ENCODE measurements at places on chromosomes 13 and 19.

GRCh38 chr19:15635016-15635805 lies 5.5 kb upstream of the CYP4F3 start:
- DNase-seq = no peak
- H3K36me3 ChIP-seq = no peaks in the 10 kb centered on the region
- no peaks in the 10 kb centered on the region for H3K4me1 ChIP-seq

DNA sequence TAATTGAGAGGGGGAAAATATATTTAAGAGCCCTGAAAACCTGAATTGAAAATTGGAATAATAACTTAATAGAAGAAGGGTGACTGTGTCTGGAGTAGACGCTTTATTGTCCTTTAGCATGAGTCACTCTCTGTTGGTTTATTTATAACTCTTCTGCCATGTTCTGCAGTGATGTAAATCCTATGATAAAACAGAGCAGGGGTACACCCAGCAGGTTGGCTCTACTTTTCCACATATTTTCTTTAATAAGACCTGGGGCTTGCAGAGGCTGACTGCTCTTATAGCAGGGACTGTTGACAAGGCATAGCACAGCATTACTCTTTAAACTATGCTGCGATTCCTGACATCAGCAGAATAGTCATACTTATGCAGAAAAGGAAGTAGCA lies 389.9 kb upstream of the PCDH9 start:
- no peak overlapping the region for H3K27ac ChIP-seq
- H3K4me1 ChIP-seq = no peaks in the 10 kb centered on the region
- no peaks in the 10 kb centered on the region for H3K36me3 ChIP-seq
- no peak overlapping the region for H3K4me3 ChIP-seq
- no peaks in the 10 kb centered on the region for H3K27me3 ChIP-seq
- DNase-seq = no peak

GRCh38 chr19:6066661-6067646 lies 43.3 kb downstream of the RFX2 start:
- no peak overlapping the region for H3K4me3 ChIP-seq
- no peaks in the 10 kb centered on the region for H3K27me3 ChIP-seq
- DNase-seq = peak; percentile 98
- H3K4me1 ChIP-seq = peaks cover 5% of the 10 kb centered on the region
- H3K36me3 ChIP-seq = no peaks in the 10 kb centered on the region
- H3K27ac ChIP-seq = no peak overlapping the region

DNA sequence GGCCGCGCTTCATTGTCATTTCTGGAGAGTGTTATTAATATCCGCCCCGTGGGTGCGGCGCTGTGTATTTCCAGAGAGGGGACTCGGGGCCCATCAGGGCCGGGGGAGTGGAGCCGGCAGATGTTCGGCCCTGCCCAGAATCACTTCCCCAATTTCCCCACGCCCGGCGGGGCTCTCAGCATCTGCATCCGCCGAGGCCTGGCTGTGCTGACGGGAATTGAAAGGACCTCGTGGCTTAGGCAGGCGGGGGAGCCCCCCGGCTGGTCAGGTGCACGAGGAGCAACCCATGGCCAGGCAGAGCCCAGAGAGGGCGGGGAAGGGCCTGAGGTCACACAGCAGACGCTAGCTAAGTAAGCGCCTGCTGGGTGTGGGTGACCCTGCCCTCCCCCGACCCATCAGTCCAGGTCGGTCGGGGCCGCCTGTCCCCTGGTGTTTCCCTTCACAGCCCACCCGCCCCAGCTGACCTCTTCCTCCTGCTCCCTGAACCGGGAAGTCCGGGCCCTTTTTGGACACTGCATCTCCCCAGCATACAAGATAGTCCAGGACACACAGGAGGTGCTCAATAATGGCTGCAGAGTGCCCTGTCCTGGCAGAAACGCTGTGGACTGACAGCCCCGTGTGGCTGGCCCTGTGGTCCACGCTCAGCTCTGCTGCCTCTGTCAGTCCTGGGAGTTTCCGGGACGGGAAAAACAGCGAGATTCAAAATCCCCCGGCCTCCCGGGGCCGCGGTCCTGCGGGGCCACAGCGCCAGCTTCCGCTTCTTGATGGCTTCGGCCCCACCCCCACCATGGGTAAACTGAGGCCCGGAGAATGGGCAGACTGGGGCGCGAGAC lies 22.1 kb downstream of the ARID3A start:
- no peaks in the 10 kb centered on the region for H3K36me3 ChIP-seq
- peaks cover 6% of the 10 kb centered on the region for H3K4me1 ChIP-seq
- H3K27ac ChIP-seq = no peak overlapping the region

- H3K27me3 ChIP-seq = no peaks in the 10 kb centered on the region
- H3K36me3 ChIP-seq = no peaks in the 10 kb centered on the region
- no peak overlapping the region for H3K4me3 ChIP-seq
- H3K27ac ChIP-seq = no peak overlapping the region
Observed at GRCh38 chr19:32824191-32824751, 45.3 kb downstream of the SLC7A9 start.

- H3K4me1 ChIP-seq = no peaks in the 10 kb centered on the region
- H3K27ac ChIP-seq = no peak overlapping the region
- no peak overlapping the region for H3K4me3 ChIP-seq
- H3K27me3 ChIP-seq = no peaks in the 10 kb centered on the region
Observed at GRCh38 chr13:31282741-31283455, 83.1 kb downstream of the B3GLCT start.

GRCh38 chr19:16951529-16951928 lies 62.7 kb downstream of the F2RL3 start:
- DNase-seq = no peak
- no peaks in the 10 kb centered on the region for H3K4me1 ChIP-seq
- no peak overlapping the region for H3K27ac ChIP-seq
- no peaks in the 10 kb centered on the region for H3K36me3 ChIP-seq

DNA sequence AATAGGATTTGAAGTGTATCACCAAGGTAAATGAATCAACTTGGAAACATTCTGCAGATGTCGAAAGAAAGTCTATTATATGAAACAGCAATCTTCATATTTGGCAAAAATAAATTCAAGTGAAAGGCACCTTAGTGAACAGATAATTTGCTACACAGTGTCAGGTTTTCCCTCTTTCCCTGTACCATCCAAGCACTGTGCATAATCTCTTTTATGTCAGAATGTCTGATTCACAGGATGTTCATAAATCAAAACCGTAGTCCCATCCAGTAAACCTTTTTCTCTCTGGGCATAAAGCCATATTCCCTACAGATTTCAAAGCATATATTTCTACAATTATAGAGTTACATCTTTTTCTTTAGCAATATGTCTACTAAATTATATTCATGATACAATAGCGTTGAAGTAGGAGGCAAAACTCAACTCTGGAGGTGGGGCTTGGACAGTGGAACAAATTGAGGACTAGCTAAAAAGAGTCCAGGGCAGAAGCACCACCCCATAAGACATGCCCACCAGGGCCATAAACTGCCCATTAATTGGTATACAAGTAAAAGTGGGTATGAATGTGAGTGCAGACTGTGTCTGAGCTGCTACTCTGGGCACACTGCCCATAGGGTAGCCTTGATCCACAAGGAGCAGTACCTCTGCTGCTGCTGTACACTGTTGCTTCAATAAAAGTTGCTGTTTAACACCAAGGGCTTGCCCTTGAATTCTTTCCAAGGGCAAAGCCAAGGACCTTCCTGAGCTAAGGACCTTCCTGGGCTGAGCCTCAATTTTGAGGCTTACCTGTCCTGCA lies 72.1 kb upstream of the MYCBP2 start:
- H3K27me3 ChIP-seq = no peaks in the 10 kb centered on the region
- no peak for DNase-seq
- no peak overlapping the region for H3K4me3 ChIP-seq
- H3K27ac ChIP-seq = no peak overlapping the region

GRCh38 chr19:56670401-56670960 lies 1.1 kb downstream of the ZNF835 start:
- no peak for DNase-seq
- no peak overlapping the region for H3K27ac ChIP-seq
- H3K27me3 ChIP-seq = no peaks in the 10 kb centered on the region
- no peaks in the 10 kb centered on the region for H3K36me3 ChIP-seq
- no peaks in the 10 kb centered on the region for H3K4me1 ChIP-seq

- H3K4me3 ChIP-seq = no peak overlapping the region
- H3K27ac ChIP-seq = no peak overlapping the region
- DNase-seq = no peak
- no peaks in the 10 kb centered on the region for H3K27me3 ChIP-seq
- no peaks in the 10 kb centered on the region for H3K36me3 ChIP-seq
- peaks cover 23% of the 10 kb centered on the region for H3K4me1 ChIP-seq
Observed at GRCh38 chr13:20442798-20443381, 82.8 kb downstream of the CRYL1 start.

- peaks cover 12% of the 10 kb centered on the region for H3K4me1 ChIP-seq
- H3K27ac ChIP-seq = peak overlapping the region; percentile 95
- peak; percentile 66 for DNase-seq
- peak overlapping the region; percentile 96 for H3K4me3 ChIP-seq
- H3K27me3 ChIP-seq = peaks cover 24% of the 10 kb centered on the region
- H3K36me3 ChIP-seq = peaks cover 3% of the 10 kb centered on the region
Observed at GRCh38 chr19:38389101-38389925, 816 bp downstream of the SPRED3 start.

- no peak for DNase-seq
- no peaks in the 10 kb centered on the region for H3K4me1 ChIP-seq
- H3K4me3 ChIP-seq = no peak overlapping the region
- no peak overlapping the region for H3K27ac ChIP-seq
Observed at GRCh38 chr19:30089086-30089665, 147.1 kb downstream of the URI1 start.

DNA sequence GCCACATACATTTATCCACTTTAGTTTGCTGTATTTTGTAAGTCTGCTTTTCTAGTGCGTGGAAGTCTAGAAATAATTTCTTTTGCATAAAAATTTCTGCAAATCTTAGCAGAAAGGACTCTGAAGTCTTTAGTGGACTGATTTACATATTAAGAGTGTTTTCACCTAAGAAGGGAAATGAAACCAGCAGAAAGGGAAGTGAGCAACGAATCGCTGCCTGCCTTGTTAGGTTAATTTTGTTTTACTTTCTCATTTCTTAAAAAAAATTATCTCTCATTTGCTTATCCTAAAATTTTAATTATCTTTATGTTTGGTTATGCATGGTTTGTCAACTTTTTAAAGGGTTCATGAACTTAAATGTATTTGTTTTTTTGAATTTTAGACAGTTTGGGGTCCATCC lies 767 bp upstream of the GPR18 start:
- H3K4me1 ChIP-seq = no peaks in the 10 kb centered on the region
- H3K27ac ChIP-seq = no peak overlapping the region
- H3K27me3 ChIP-seq = no peaks in the 10 kb centered on the region
- no peak for DNase-seq
- H3K4me3 ChIP-seq = no peak overlapping the region

GRCh38 chr13:104785952-104786351 lies 1719.7 kb upstream of the SLC10A2 start:
- no peak overlapping the region for H3K27ac ChIP-seq
- H3K4me1 ChIP-seq = no peaks in the 10 kb centered on the region
- no peak for DNase-seq

DNA sequence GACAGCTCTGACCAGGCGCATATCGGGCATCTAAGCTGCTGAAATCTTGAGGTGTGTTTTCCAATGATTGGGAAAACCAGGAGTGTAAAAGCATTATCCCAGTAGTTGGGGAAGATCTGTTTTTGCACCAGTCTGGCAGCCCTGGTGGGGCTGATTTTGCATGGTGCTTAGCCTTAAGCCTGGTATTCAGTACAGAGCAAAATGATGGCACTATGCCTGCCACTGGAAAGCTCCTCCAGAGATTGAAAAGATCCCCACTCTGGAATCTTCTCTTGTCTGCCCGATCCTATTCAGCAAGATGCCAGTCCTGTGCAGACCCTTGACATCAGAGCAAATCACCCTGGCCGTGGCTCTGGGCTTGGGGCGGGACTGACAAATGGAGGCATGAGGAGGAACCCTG lies 44.7 kb upstream of the SIAH3 start:
- H3K4me3 ChIP-seq = no peak overlapping the region
- DNase-seq = no peak
- no peaks in the 10 kb centered on the region for H3K36me3 ChIP-seq
- H3K27ac ChIP-seq = no peak overlapping the region
- H3K27me3 ChIP-seq = no peaks in the 10 kb centered on the region

DNA sequence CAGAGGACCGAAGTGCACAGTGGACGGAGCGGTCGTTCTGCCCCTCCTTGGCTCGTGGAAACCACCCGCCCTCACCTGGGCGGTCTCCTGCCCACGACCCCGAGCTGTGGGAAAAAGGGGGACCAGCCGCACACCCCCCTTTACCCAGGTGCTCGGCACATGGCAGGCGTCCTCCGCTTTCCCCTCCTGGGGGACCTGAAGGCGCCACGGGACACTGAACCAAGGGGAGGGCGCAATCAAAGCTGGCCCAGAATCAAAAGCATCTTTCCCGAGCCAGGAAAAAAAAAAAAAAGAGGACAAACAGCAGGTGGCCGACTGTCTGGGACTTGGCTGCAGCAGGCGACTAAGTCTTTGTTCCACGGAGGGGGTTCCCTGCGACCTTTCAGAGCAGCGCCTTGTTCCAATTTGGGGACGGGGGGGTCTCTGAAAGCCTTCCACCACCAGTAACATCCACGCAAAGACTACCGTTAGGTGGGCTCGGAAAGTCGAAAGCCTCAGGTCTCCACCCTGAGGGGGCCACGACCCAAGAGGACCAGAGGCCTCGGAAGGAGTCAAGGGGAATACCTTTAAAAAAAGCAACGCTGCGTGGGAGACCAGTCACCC lies 1.1 kb downstream of the MBD3 start:
- no peaks in the 10 kb centered on the region for H3K36me3 ChIP-seq
- H3K27me3 ChIP-seq = no peaks in the 10 kb centered on the region
- peak overlapping the region; percentile 99 for H3K27ac ChIP-seq
- DNase-seq = no peak
- H3K4me3 ChIP-seq = peak overlapping the region; percentile 94

- H3K4me3 ChIP-seq = no peak overlapping the region
- no peaks in the 10 kb centered on the region for H3K27me3 ChIP-seq
- peaks cover 6% of the 10 kb centered on the region for H3K36me3 ChIP-seq
- H3K4me1 ChIP-seq = peaks cover 19% of the 10 kb centered on the region
- H3K27ac ChIP-seq = peak overlapping the region; percentile 57
- DNase-seq = peak; percentile 51
Observed at GRCh38 chr13:99378985-99379733, 72.0 kb upstream of the GPR183 start.

DNA sequence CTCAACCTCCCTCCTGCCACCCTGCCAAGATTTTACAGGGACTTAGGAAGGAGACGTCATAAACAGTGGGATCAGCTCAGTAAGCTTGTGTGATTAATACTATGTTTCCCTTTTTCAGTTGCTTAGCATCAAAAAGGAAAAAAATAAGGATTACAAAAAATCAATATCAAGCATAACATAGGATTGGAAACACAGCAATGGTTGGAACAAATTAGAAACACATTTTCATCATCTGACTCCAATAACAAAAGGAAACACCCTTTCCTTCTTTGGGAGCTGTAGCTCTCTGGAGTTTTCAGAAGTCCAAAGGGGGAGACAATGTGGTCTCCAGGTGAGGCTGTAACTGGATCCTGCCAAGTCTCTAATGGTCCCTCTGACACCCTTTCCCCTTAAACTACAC lies 233.4 kb downstream of the B3GLCT start:
- H3K4me3 ChIP-seq = no peak overlapping the region
- H3K27ac ChIP-seq = no peak overlapping the region
- H3K4me1 ChIP-seq = no peaks in the 10 kb centered on the region
- no peak for DNase-seq

DNA sequence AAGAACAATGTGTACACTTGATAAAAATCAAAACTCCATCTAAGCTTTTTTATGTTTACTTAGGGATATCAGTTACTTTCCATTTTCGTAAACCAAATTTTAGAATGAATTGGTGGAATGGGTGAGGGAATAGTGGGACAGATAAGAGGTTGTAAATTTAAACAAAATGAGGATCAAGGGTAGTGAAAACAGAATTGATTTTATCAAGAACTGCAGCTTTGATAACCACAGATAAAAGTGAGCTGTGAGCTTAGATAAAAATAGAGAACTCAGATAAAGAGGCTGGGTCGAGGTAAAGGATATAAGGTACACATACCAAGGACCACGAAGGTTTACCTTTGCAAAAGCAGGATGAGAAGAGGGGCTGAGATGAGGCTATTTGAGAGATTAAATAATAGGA lies 813.2 kb upstream of the GPC6 start:
- no peak for DNase-seq
- H3K36me3 ChIP-seq = no peaks in the 10 kb centered on the region
- H3K27ac ChIP-seq = no peak overlapping the region
- no peaks in the 10 kb centered on the region for H3K4me1 ChIP-seq
